Stimulated activated naive CD8-positive, alpha-beta T cell treated with anti-CD3 and anti-CD28 coated beads, Interleukin-15, Interleukin-2, amounts not matched to agents 100 U/mL and 50 U/mL, for 24 hours (primary cell): ENCODE measurements at places on chromosomes 2 and 18.

DNA sequence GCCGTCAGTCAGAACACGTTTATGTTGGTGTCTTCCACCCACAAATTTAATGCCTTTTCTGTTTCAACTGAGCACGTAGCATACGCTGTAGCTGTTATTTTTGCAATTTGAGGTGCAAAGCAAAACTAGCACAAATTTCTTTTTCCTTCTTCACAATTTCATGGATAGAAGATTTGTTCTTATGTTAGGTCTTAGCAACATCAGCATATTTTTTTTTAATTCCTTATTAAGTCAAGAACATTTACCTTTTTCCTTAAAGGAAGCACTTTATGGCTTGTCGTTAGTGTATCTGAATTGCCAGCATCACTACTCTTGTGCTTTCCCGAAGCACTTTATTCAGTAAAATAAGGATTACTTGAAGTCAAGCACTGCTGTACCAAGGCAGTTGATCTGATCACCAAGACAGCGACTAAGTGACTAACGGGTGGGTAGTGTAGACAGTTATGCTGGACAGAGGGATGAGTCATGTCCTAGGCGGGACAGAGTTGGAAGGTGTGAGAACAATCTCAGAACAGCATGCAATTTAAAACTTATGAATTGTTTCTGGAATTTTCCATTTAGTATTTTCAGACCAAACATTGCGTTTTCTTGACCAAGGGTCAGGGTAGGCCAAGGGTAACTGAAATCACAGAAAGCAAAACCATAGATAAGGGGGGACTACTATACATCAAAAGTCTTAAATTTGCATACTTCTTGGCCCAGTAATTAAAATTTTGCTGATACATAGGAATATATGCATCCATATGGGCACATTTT lies 13.3 kb downstream of the BABAM2 start:
- DNase-seq, result no peak

DNA sequence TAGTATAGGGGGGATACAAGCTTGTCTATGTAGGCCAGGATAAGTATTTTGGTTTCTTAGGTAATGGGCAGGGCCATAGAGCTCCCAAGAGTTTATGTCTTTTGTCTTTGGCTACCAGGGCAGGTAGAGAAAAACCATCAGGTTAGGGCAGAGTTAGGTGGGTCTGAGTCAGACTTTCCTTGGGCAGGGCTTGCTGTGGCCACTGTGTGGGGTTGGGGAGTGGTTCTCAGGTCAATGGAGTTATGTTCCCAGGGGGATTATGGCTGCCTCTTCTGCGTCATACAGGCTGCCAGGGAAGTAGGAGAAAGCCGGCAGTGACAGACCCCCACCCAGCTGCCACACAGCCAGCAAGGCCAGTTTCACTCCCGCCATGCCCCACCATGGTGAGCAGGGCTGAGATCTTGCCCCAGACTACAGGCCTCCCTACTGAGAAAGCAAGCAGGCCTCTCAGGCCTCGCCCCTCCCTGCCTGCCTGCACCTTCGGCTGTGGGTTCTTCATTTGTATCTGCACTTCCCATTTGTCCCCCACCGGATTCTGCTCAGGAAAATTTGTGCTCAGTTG lies 55.5 kb downstream of the RPIA start:
- DNase-seq, result no peak

- no peak for DNase-seq
These were observed 28.2 kb downstream of the ANTXR1 start for GRCh38 chr2:69041214-69041613.

DNA sequence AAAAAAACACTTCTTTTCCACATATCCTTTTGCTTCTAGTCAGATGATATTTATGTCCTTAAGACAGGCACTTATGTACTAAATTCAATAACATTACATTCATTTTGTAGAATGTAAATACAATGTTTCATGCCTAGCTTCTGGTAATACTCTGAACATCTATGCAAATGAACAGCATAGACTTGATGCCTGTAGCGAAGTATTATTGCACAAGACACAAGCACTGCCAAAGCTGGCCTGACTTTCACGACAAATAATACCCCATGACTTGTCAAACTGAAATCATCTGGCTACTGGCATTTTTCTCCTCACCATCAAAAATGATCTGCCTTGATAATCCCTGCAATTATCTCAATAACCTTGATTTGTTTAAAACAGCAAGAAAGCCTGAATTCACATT lies 101.3 kb downstream of the L3MBTL4 start:
- no peak for DNase-seq

DNA sequence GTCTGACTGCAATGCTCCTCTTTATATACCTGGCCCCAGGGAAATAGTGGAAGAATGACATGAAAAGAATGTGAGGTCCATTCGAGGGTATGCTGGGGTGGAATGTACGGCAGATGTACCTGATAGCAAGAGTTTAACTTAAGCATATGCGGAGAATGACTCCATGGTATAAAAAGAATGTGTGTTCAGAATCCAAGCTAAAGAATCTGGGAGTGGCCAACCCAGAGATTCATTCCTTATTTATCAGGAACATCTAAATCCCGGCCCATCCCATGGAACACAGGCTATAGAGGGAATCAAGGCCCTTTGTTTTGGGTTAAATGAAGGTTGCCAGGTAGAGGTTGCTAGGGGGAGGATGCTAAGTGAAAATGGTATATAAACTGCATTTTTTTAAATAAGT lies 150.0 kb downstream of the ZNF385B start:
- no peak for DNase-seq
